GM13977 (cell line): ENCODE measurements at places on chromosomes 16 and 17.
A peak's percentile ranks its signal among the peaks of the same experiment; 100 is the strongest.

DNA sequence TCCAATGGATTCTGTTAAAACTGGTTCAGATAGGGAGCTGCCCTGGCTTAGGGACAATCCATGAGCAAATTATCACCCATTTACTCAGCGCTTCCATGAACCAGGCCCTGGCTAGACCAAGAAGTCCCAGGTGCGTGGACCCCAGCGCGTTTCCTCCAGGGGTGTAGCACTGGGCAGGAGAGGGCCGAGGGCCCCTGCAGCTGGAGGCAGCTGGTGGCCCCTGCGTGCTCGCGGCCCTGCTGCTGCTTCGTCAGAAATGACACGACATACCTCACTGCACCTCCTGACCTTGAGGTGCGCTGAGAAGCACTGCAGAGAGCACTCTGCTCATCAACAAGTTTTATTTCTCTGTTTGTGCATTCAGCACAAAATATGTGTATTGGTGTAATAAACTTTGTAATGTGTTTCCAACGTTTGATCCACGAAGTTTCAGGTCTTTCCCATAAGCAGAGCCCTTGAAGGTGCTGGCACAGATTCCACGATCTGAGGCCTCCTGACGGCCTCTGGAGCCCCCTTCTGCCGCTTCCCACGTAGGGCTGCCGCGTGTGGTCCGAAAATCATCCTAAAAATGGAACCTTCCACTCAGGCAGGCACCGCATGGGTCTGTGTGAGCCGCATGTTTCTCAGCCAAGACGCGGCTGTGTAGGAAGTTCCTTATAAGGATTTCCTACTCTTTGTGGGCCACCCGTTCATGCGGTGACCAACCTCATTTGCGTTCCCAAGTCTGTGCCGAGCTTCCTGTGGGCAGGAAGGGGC lies 50.8 kb upstream of the ZCCHC14 start:
- DNase-seq: no peak

DNA sequence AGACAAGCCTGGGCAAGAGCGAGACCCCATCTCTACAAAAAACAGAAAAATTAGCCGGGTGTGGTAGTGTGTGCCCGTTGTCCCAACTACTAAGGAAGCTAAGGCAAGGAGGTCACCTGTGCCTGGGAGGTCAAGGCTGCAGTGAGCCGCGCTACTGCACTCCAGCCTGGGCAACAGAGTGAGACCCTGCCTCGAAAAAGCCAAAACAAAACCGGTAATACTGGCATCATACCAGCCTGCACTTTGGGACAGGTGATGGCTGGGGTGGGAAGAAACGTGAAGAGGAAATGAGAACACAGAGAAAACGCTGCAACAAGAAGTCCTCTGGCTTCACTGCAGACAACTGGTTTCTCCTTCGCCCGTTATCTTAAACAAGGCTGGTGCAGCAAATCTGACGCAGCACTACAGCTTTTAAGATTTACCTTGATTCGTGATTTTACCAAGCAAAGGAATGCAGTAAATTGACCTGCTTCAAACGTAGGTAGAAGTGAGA lies 725 bp upstream of the CASC3 start:
- DNase-seq: no peak

- DNase-seq: no peak
Observed at GRCh38 chr16:77588389-77588788, 133.9 kb upstream of the NUDT7 start.

DNA sequence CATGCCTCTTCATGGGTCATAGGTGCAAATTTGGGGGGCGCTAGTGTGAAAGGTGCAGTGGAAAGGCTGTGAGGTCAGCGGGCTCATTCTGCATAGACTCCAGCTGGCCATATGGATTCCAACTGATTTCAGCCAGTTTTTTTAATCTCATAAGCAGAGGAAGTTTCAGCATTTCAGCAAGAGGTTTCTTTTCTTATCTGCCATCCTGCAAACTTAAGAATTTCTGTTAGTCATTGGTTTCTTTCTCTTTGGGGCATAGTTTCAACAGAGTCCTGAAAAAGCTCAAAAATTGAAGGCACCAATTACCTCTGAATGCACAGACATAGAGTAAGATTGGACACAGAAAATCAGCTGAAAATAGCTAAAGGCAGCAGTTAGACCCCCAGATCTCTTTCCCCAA lies 16.2 kb upstream of the ALOX15 start:
- no peak for DNase-seq

GRCh38 chr17:14940938-14941265 lies 324.2 kb downstream of the PMP22 start:
- DNase-seq: no peak

GRCh38 chr16:81910366-81910885 lies 100.8 kb downstream of the SDR42E1 start:
- no peak for DNase-seq

- DNase-seq: no peak
Observed at GRCh38 chr17:512926-513325, 160.3 kb upstream of the RPH3AL start.

DNA sequence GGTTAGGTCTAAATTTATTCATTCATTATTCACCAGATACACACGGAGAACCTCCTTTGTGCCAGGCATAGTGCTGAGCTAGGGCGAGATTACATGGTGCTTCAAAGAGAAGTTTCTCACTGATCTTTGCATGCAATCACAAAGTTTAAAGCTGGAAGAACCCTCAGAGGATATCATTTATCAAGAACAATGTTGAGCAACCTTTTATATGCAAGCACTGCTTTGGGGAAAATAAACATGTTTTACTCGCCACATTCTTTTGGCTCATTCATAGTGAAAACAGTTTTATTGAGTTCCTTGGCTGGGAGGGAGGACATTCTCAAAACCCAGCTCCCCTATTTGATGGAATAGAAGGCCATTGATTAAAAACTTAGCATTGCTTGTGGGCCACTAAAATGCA lies 49.8 kb upstream of the XYLT1 start:
- DNase-seq: no peak

DNA sequence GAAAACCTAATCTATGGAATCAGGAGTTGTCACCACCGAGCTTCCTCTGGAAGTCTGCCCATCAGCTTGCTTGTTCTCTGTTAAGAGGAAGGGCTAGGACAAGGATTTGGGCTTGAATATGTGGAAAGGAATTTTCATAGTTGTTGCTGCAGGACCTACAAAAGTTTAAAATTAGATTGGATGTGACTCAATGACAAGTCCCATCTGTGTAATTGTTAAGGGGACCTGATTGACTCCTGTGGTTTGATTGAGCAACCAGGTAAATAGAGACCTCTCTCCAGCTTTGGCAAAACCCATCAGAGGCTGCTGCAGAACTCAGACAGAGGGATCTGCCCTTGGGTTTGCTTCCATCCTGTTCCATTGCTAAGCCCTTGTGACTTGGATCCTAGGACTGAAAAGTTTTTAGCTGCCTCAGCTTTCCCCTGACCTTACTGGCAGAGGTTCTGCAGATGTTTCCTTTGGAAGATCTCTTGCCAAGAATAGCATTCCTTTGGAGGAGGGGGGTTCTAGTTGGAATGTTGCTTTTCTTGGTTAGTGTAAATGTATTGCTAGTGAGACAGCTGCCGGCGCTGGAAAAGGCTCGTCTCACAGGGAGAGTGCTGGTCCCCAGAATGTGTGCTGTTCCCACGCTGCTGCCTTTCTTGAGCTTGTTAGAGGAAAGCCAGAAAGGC lies 50.0 kb downstream of the SF3B3 start:
- no peak for DNase-seq

- no peak for DNase-seq
Observed at GRCh38 chr16:78796221-78796866, 696.9 kb downstream of the WWOX start.

- DNase-seq: no peak
Observed at GRCh38 chr16:64586781-64587180, 535.1 kb downstream of the CDH11 start.

GRCh38 chr17:40529991-40530390 lies 28.6 kb upstream of the TNS4 start:
- no peak for DNase-seq

DNA sequence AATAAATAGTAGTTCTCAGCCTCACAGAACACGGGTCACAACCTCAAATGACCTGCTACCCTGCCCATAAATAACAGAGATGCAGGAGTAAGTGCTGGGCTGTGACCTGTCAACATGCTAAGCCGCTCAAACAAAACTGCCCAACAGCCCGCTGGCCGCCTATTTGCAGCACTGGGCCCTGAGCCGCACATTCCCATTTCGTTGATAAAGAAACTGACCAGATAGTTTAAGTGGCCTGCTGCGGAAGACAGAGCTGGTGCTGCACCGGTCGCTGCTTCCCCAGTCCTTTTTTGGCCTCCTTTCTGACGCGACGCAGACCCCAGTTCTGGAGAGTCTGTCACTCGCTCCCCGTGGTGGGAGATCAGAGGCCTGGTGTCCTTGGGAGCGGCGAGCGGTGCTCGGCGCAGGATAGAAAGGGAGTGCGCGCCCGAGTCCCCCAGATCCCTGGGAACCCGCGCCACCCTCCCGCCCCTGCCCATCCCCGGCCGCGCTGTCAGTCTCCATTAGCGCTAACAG lies 349 bp upstream of the SLC6A2 start:
- no peak for DNase-seq

DNA sequence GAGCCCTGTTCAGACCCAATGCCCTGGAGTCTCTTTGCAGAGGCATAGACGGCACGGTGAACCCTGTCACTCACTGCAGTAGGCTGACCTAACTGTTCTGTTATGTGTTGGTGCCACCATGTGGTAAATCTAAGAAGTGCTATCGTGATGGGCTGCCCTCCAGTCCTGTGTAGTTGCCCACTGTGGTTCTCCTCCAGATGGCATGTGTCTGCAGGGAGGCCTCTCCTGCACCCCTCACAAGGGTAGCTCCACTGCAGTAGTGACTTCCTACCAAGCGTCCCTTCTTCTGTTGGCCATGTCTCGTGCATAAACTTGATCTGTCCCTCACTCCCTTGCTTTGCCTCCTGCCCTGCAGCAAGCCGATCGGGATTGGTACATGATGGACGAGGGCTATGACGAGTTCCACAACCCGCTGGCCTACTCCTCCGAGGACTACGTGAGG lies 5.8 kb downstream of the DHX38 start:
- DNase-seq: peak; percentile 67

DNA sequence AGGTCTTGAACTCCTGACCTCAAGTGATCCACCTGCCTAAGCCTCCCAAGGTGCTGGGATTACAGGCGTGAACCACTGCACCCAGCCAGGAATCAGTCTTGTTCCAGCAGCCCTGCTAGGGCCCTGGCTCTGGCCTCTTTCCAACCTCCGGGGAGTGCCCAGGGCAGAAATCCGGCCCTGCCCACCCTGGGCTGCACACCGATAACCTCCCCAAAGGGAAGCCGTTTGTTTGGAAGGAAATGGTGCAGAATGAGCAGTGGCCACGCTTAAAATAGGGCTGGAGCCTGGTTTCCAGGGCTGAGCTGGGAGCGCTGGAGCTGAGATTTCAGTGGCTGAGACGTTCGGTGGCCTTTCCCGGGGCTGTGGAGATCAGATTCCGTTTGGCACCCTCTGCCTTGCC lies 17.8 kb upstream of the EMP2 start:
- no peak for DNase-seq

- DNase-seq: no peak
Observed at GRCh38 chr16:70611224-70611598, 35.1 kb upstream of the IL34 start.

DNA sequence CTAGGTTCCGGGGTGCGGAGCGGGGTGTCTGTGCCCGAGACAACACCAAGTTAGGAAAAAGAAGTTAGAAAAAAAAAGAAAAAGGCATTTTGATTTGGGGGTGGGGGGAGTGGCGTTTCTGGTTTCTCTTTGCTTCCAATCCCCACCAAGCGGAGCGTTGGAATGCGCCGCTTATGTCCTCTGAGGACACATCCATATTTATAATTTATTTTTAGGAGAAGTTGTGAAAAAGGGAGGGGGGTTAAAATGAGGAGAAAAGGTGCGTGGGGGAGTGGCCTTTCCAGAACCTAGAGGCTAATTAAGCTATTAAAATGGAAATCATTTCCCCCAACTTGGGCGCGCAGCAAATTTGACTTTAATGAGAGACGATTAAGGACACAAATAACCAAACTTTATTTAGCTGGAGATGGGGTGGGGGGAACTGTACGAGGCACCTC lies 232.1 kb downstream of the MRTFB start:
- no peak for DNase-seq

- no peak for DNase-seq
Observed at GRCh38 chr16:22751685-22752084, 62.3 kb upstream of the HS3ST2 start.

DNA sequence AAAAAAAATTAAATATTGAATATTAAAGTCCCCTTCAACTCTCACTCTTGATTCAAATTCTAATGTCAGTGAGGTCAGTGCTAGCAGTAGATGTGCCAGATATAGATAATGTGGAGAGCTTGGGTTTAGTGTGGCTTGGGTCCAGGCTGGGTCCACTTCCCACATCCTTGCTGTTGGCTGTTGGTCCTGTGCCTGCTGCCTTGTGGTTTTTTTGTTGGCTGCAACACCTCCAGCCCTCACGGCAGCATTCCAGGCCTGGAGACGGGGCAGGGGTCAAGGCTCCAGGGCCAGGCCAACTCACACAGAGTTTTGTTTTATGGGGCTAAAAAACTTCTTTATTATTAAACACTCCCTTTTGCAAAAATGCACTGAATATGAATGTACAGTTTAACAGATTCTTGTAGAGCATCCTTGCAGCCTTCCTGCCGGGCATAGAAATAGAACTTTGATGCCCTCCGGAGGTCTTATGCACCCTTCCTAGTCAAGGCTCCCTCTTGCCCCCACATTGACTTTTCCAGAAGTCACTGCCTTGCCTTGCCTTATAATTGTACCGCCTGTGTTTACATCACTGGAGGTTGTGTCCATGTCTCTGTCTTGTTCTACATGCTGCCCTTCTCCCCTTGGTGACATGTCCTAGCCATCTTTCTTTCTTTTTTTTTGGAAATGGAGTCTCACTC lies 25.5 kb upstream of the MYO15B start:
- DNase-seq: no peak

DNA sequence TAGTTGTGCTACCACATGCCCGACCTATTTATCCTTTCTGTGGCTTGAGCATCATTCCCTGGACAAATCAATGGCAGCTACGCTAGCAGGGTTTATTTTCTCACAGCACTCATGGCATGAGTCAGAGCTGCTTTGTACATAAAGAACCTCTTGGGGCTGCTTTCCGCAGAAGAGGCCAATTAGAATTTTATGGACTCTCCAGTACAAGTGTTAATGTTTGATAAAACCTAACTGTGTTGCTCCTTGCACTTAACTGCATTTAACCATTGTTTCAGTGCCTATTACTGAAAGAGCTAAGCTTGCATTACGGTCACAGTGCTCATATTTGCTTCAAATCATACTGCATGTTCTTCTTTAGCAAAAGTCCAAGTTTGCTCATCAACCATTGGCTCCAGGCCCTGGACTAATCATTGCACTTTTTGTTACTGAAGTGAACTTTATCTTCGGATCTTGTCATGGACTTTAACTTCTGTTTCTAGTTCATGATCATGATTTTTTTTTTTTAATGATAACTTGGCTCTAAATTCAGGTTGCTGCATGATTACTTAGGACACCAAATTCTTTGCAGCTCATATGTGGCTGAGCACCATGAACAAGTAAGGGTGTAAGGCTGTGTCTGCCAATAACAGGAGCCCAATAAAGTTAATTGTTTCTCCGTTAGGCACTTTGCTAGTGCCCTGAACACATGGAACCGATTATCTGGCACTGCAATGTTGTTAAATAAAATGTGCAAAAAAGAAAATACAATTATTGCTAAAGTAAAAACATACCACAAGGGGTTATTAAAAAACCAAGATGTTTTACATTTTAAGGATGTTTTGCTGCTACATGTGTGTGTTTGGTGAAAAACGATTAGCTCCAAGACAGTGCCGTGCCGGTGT lies 492.2 kb downstream of the KCNJ2 start:
- DNase-seq: no peak
